ENCODE measurements at places on chromosomes 13 and 19.

DNA sequence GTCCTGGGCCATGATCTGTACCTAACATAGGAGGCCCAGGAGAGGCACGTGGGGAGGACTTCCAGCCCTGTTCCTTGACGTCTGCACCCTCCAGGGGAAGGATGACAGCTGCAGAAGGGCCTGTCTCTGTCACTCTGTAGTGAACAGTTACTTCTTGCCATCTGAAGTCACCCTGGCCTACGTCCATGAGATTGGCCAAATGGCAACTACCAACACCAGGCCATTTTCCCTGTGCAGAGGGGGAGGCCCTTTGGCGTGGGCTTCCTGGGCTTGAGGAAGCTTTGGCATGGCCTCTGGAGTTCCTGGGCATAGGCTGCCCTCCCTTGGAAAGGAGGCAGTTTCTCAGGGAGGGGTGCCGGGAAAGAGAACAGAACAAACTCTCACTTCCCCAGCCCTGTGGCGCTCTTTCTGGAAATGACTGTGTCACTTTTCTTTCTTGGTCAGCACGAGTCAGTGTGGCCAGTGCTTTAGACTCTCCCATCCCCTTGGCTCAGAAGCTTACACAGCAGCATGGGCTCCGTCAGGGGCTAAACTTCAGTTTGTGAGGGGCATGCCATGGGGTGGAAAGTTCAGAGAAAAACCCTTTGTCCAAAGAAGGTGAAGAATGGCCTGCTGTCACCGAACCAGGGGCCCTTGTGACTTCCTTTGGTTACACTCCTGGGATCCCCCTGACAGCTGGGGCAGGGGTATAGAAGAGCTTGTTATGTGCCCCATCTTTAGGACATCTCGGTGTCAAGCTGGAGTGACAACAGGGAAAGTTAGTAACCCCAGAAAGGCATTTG is 5.3 kb downstream of the CARM1 start:
- no peak for DNase-seq

- no peak for DNase-seq
Measured at GRCh38 chr13:36207672-36208071, 6.7 kb downstream of the SOHLH2 start.

GRCh38 chr13:25588336-25589060 is 216.7 kb downstream of the ATP8A2 start:
- DNase-seq = peak; percentile 76

GRCh38 chr13:33610438-33611120 is 207.4 kb upstream of the RFC3 start:
- peak; percentile 60 for DNase-seq

GRCh38 chr19:55319785-55320184 is 5.4 kb downstream of the TMEM150B start:
- DNase-seq = no peak

DNA sequence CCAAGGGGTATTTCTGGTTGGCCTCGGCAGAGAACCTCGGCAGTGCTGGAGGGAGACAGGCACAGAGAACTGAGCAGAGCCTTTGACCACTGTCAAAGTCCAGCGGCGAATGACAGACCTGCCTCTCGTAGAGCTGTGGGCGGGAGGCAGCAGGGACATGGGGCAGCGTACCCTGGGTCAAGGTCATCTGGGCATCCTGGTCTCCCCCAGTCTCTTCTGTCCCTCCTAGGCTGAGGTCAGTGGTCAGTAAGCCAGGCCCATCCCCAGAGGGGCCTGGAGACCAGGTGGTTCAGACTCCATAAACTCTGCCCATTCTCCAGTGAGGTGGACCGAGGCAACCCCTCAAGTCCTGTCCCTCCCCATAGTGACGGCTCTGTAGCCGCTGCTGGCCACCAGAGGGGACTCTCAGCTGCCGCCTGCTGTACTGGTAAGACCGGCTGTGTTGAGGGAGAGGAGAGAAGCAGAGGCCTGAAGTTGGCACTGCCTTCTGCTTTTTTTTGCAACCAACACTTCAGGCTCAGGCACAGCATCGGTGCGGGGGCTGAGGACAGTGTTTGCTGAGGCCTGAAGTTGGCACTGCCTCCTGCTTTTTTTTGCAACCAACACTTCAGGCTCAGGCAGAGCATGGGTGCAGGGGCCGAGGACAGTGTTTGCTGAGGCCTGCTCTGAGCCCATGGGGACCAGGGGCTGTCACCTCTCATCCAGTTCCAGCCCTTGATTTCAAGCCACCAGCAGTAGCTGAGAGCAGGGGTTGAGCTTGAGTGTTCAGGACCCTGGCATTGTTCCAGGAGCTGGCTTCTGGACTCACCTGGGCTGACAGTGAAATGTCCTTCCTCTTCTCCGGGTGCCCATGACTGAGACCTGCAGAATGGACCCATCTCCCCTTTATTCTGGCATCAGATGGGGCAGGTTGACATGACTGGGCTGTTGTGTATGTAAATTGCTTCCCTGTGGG is at the start of gene PGLYRP2:
Gene PGLYRP2, minus strand, starts transcription at position 111 of the 955 bp plus-strand sequence. CDS start 130 bp downstream, outside the sequence.
- no peak for DNase-seq

GRCh38 chr13:99985886-99986527 is 4.4 kb downstream of the ZIC2 start:
- peak; percentile 4 for DNase-seq

- DNase-seq = no peak
Measured at GRCh38 chr13:112248862-112249592, 127.1 kb upstream of the SPACA7 start.

- no peak for DNase-seq
Measured at GRCh38 chr19:4647676-4648644, 8.6 kb downstream of the TNFAIP8L1 start.

- no peak for DNase-seq
Measured at GRCh38 chr19:43725468-43725867, 9.6 kb downstream of the IRGC start.

GRCh38 chr19:6076675-6077463 is 33.4 kb downstream of the RFX2 start:
- no peak for DNase-seq

GRCh38 chr13:75830842-75831241 is 194.7 kb downstream of the LMO7 start:
- DNase-seq = no peak

DNA sequence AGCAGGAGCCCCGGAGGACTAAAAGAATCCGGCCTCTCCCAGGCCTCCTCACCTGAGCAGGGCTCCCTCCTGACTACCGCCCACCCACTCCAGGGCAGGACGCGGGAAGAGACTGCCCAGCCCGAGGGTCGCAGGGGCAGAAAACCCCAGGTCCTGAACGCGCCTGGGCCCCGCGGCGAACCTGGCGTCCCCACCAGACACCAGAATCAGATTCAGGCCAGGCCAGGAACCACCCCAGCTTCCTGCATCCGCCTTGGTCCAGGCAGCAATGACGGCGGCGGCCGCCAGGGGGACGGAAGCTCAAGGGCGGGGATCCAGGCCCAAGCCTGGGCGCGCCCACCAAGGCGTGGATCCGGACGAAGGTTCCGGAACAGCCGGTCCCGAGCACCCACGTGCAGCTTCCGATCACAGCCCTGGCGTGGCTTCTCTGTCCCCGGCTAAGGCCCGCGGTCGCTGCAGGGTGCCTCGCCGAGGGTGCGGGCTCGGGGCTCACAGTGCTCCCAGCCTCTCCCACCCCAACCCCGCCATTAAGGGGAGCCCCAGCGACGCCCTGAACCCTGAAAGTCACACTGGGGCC is 3.6 kb downstream of the LGALS7 start:
- DNase-seq = no peak

- no peak for DNase-seq
Measured at GRCh38 chr13:64410276-64411053, 2819.7 kb downstream of the PCDH9 start.

DNA sequence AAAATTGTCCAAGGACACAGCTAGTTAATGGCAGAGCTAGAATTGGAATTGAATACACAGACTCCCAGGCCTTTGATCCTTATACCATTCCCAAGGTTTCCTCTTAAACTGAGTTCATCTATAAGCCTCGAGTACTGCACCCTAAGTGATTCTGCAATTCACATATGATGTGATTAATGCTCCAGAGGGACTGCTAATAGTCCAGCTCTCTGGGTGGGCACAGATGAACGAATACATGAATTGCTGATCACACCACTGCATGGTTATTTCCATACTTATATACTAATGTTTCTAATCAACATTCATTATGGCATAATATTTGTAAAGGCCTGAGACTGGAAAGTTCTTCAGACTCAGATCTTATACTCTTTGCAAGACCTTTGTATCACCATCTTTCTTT is 101.8 kb downstream of the NUFIP1 start:
- no peak for DNase-seq

DNA sequence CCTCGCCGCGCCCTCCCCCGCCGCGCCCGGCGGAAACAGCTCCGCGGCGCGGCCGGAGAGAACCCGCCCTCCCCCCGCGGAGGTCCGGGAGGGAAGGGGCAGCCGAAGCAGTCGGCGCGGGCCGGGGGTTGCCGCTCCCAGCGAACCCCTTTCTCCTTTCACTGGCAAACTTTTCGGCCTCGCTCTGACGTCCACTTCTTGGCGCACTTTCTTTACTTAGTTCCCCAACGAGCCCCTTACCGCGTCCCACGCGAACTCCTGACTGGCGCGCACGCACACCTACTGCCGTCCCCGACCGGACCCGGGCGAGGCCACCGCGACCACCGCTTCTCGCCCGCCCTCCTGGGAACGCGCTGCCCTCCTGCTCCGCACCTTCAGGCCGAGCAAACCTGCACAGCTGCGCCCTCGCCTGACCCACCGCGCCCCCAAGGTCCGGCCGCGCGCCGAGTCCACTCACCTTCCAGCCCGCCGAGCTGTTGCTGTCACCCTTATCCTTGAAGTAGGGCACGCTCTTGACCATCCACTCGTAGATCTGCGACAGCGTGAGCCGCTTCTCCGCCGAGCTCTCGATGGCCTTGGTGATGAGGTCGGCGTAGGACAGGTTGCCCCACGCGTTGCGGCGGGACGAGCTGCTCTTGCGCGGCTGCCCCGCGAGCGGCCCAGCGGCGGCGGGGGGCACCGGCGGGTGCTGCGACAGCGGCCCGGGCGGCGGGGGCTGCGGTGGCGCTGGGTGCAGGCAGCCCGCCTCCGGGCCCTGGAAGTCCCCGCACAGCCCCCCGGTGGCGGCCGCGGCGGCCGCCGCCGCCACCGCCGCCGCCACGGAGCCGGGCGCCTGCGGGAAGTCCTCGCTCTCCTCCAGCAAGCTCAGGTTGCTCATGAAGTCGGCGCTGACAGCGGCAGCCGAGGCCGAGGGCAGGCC is 1.1 kb downstream of the FOXO1 start:
- peak; percentile 21 for DNase-seq

DNA sequence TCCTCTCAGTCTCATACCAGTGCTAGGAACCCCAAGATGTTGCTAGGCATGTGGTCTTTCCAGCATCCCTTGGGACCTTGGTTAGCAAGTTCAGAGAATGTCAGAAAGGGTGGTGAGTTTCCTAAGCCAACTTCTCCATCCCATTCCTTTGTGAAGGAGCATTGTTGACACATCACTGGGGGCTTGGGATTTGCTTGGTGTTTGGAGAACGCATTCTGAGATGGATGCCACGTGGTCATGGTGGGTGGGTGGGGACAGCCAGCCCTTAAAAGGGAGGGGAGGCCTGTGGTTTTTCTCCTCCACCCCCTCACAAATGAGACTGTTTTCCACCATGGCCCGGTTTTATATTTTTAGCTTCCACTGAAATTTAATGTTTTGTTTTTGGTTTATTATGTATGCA is 83.3 kb upstream of the ZNF536 start:
- DNase-seq = no peak

DNA sequence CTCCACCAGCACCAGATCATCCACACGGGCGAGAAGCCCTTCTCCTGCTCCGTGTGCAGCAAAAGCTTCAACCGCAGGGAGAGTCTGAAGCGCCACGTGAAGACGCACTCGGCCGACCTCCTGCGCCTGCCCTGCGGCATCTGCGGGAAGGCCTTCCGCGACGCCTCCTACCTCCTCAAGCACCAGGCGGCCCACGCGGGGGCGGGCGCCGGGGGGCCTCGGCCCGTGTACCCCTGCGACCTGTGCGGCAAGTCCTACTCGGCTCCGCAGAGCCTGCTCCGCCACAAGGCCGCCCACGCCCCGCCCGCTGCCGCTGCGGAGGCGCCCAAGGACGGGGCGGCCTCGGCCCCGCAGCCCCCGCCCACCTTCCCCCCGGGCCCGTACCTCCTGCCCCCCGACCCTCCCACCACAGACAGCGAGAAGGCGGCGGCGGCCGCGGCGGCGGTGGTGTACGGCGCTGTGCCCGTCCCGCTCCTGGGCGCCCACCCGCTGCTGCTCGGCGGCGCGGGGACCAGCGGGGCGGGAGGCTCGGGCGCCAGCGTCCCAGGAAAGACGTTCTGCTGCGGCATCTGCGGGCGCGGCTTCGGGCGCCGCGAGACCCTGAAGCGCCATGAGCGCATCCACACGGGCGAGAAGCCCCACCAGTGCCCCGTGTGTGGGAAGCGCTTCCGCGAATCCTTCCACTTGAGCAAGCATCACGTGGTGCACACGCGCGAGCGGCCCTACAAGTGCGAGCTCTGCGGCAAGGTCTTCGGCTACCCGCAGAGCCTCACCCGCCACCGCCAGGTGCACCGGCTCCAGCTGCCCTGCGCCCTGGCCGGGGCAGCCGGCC is 9.4 kb downstream of the ZNF784 start:
- no peak for DNase-seq

- peak; percentile 65 for DNase-seq
Measured at GRCh38 chr13:109376936-109377335, 409.4 kb downstream of the IRS2 start.

- DNase-seq = no peak
Measured at GRCh38 chr13:40528881-40529280, 137.6 kb downstream of the FOXO1 start.

- peak; percentile 49 for DNase-seq
Measured at GRCh38 chr19:8304841-8305621, 3.1 kb downstream of the CD320 start.

GRCh38 chr13:30134578-30134977 is 172.8 kb downstream of the KATNAL1 start:
- no peak for DNase-seq
